ENCODE measurements at places on chromosomes 1 and 21. TPM values are rescaled to one million over a fixed set of nuclear protein-coding genes. Genes with fewer than 3 reads are reported as not detected.

OR2L5 gene
- not detected for total RNA-seq

NDUFS5 gene
- total RNA-seq, result 318 TPM

MARCKSL1 gene
- 184 TPM for total RNA-seq

SLC44A5 gene
- 3.7 TPM for total RNA-seq

VSIG8 gene
- total RNA-seq, result 0.07 TPM

CD34 gene
- 0.41 TPM for total RNA-seq

CAMK1G gene
- 0.21 TPM for total RNA-seq

ZNF691 gene
- total RNA-seq, result 8.8 TPM
